ENCODE measurements at places on chromosomes 1 and 21. TPM values are rescaled to one million over a fixed set of nuclear protein-coding genes. Genes with fewer than 3 reads are reported as not detected.

The SPRR1B gene
- not detected for total RNA-seq

The AIM2 gene
- total RNA-seq = not detected

The PEF1 gene
- 59.8 TPM for total RNA-seq

The AMY1A gene
- total RNA-seq = not detected

The FCER1G gene
- not detected for total RNA-seq

The KMO gene
- not detected for total RNA-seq

The NCF2 gene
- total RNA-seq = 0.74 TPM

The ACKR1 gene
- not detected for total RNA-seq

The SLC25A33 gene
- 4.7 TPM for total RNA-seq

The AK5 gene
- total RNA-seq = 13.5 TPM

The KCNAB2 gene
- total RNA-seq = 9.1 TPM

The TAL1 gene
- 0.08 TPM for total RNA-seq

The LIPI gene
- total RNA-seq = not detected

The OPRD1 gene
- not detected for total RNA-seq

The PTPRU gene
- total RNA-seq = 25.8 TPM

The OR2T12 gene
- not detected for total RNA-seq

The PCP4L1 gene
- total RNA-seq = not detected

The CYP4Z1 gene
- not detected for total RNA-seq

The ARPC5 gene
- total RNA-seq = 112 TPM

The CFHR3 gene
- not detected for total RNA-seq

The GGPS1 gene
- total RNA-seq = 41.8 TPM

The LCE1F gene
- total RNA-seq = not detected

The CCDC17 gene
- 4.0 TPM for total RNA-seq

The COL16A1 gene
- total RNA-seq = 133 TPM

The HPCAL4 gene
- under 0.01 TPM for total RNA-seq

The LINGO4 gene
- not detected for total RNA-seq

The IARS2 gene
- total RNA-seq = 89.4 TPM

The DNASE2B gene
- total RNA-seq = not detected

The PTCH2 gene
- total RNA-seq = 0.36 TPM

The GUCA2B gene
- total RNA-seq = not detected

The PGBD2 gene
- total RNA-seq = 3.1 TPM

The SLC22A15 gene
- 7.2 TPM for total RNA-seq

The C2CD4D gene
- total RNA-seq = not detected

The LAMB3 gene
- 5.9 TPM for total RNA-seq

The CFHR1 gene
- total RNA-seq = 1.1 TPM

The PTGER3 gene
- 11.7 TPM for total RNA-seq

The AMY2A gene
- total RNA-seq = not detected

The FASLG gene
- not detected for total RNA-seq

The SLC25A34 gene
- 0.65 TPM for total RNA-seq

The OR2T6 gene
- total RNA-seq = not detected

The KCNC4 gene
- total RNA-seq = 6.8 TPM

The TMEM51 gene
- total RNA-seq = 6.5 TPM

The SLC2A5 gene
- 0.90 TPM for total RNA-seq

The MYOG gene
- total RNA-seq = not detected

The DNAJC28 gene
- 3.7 TPM for total RNA-seq

The POFUT2 gene
- total RNA-seq = 48.6 TPM

The RBM15 gene
- total RNA-seq = 23.1 TPM

The KCNK2 gene
- total RNA-seq = 64.3 TPM

The PDC gene
- total RNA-seq = 0.27 TPM

The KCNQ4 gene
- total RNA-seq = not detected

The SLC26A9 gene
- total RNA-seq = not detected

The DHRS3 gene
- 64.4 TPM for total RNA-seq

The KCNN3 gene
- total RNA-seq = 0.09 TPM

The APCS gene
- total RNA-seq = not detected

The CELA2A gene
- total RNA-seq = not detected

Data from fibroblast of the aortic adventitia (primary cell).